ENCODE measurements at places on chromosomes 1 and 21.

DNA sequence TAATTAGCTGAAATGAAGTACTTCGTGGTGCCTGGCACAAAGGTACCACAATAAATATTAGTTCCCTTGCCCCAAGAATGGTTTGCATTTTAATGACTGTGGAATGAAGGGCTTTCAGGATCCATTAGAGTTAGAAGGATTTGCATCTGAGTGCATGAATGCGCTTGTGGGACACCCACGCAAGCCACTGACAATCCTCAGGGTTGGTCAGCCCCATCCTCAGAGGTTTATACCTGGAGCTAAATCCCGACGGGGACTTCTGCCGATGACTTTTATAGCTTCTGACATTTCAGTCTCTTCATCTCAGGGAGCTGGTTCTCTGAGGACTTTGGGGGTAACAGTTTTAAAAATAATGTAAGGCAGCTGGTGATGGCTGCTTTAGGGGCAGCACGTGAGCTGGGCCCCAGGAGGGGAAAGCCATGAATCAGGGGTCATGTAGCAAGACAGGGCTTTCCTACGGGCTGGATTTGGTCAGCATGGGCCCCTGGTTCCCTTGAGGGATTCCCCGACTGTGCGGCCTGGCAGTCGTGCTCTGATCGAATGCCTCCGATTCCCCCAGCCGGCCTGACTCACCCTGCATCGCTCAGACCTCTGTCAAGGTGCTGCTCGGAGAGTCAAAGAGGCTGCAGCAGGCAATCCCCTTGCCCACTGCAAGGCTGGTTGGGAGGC is 20.8 kb upstream of the IL10 start:
- DNase-seq = peak; percentile 48

- DNase-seq = peak; percentile 57
These were observed 3.1 kb downstream of the RNF207 start for GRCh38 chr1:6208723-6209660.

DNA sequence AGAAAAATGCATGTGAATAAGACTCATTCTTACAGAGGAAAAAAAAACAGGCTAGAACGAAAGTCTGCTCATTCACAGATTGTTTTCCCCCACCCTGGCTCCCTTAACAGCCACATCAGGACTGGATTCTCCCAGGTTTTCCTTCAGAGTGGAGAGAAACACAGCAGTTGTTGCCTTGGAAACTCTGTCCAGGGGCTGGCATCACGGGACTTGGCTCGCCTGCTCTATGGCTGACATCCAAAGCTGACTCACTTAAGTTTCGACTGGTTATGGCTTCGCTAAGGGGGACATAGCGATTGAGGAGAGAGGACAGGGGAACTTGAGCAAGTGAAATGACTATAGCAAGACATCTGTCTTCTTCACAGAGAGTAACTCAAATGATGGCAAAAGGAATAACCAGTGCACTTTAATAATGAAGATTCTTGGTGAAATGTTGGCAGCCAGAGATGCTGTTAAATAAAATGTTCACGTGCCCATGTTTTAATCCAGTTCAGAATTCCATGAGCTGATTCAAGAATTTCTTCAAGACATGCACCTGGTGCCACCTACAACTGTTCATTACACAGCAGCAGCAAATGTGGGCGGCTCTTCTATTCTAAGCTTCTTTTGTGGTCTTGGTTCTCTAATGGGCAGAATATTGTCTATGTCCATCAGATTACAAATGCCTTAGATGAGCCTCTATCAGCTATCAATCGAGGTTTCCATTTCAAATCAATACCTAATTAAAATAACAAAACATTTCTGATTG is 21.8 kb downstream of the MIS18A start:
- no peak for DNase-seq

DNA sequence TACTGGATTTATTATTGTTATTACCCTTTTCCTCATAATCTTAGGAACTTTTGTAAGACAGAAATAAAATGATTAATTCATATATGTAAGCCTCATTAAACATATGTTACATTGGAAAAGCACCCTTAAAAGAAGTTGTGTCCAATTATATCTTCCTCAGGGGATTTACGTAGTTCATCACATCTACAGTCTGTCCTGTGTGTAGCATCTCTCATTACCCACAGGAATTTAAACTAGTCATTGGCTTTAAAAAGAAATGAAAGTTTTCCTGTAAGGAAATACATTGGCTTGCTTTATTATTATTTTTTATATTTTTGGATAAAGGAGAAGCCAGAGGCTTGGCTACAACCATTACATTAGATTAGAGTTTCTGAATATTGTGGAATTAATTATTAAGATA is 56.1 kb downstream of the SWT1 start:
- no peak for DNase-seq

GRCh38 chr1:206518743-206519142 is 11.4 kb downstream of the RASSF5 start:
- DNase-seq = no peak

- DNase-seq = no peak
These were observed 8.2 kb downstream of the PAFAH2 start for GRCh38 chr1:25989440-25990234.

GRCh38 chr1:13597166-13597565 is 13.5 kb downstream of the PDPN start:
- DNase-seq = no peak

DNA sequence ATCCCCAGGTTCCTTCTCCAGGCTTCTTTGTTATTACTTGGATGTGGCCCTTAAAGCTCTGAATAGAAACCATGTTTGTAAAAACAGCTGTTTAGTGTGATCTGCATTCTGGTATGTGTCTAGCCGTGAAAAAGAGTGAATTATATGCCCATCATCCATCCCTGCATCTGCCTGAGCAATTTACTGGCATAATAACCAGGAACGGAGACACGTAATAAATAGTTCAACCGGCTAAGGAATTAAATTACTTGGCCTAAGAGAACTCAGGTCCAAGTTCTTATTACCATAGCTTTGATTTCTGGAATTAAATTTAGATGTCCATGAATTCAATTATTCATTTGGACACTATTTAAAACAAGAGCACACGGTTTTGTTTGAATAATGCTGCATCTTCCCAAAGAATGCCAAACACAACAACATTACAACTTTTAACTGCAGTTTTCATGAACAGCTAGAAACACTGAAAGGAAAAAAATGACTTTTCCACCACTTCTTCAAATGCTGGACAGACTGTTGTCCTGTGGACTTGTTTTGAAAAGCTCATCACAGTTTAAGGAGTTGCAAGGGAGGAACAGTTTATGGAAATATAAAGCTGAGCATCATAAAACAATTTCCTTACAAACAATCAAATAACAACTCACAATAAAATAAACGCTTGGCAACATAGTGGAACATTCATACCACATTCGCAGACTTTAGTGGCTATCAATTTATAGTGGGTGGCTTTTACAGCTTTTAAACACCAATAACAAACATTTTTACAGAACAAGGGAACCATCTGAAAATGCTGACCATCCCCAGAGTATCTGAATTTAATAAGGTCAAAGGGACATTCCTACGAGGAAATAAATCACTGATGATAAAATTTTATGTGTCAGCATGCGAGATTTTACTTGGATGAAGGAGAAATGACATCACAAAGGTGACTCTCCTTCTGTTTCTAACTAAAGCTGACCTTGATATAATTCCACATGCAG is 144.7 kb downstream of the APP start:
- no peak for DNase-seq

DNA sequence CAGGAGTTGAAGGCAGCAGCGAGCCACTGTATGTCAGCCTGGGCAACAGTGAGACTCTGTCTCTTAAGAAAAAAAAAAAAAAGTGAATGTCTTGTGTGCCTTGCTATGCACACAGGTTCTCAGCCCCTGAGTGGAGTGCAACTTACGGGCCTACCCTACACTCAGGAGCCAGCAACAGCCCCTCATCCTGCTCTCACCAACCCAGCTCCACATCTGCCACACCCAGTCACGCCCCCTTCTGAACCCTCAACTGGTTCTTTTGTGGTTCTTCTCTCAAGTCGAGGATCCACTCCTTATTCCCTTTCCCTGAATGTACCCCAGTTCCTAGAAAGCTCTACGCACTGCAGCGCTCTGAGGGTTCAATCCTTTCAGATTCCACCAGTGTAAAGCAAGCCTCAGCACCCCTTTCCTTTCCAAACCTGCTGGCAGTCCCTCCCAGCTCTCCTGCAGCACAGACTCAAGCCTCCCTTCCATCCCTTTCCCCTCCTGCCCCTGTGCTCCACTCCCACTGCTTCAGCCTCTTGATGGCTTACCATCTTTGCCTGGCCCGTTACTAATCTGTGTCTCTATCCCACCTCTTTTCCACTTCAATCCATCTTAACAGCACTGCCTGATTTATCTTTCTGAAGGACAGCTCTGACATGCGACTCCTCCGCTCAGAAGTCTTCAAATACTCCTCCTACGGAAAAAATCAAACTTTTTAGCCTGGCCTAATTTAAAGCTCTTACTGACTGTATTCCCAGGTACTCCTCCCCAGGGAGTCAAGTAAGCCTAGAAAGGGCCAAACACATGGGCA is 38.1 kb downstream of the GNB1 start:
- no peak for DNase-seq

DNA sequence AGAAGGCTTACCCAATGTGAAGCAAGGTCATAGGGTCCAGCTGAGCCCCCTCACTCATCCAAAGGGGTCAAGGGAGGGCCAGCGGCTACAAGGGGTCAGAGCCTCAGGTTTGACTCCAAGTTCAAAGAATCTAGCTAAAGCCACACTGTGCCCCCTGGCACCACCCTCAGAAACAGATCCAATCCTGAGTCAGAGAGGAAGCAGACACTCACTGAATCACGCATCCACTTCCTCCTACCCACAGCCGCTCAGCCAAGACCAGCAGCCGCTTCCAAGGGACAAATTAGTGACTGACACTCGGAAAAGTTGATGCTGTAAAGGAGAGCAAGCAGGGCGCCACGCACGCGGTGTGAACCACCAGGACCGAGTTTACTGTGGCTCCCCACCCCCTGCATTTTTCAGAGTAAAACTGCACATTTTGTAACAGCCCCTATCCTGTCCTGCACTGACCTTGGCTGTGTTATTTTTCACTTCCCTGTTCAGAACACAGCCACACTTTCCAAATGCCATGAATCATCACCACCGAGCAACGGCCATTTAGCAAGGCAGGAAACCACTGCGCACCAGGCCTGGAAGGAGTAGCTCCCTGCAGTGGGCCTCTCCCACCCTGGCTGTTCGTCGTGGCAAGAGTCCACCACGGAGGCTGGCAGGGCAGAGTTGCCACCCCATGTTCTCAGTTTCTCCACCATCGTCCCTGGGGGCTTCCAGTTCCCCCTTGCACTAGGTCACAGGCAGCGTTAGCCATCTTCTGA is 147.8 kb downstream of the TOMM20 start:
- DNase-seq = peak; percentile 89

DNA sequence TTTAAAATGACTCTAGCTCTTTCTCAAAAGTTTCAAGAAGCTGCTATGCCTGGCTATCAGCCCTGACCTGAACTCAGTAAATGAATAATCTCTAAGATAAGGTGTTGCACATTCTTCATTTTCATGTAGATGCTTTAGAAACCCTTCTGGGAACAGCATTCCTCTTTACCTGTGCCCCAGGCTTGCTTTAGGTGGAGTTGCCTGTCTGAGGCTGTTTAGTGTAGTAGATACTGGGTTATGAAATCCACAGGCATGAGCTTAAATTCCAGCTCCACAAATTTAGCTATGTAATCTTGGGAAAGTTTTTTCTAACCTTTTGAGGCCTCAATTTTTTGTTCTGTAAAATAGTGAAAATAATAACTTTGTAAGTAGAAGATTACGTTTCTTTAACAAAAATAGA is 41.6 kb downstream of the ATP6V1G3 start:
- DNase-seq = no peak

GRCh38 chr1:37146071-37146470 is 111.8 kb upstream of the GRIK3 start:
- no peak for DNase-seq

GRCh38 chr1:15128520-15129313 is 24.8 kb upstream of the TMEM51 start:
- DNase-seq = peak; percentile 77

All from stimulated activated CD4-positive, alpha-beta T cell treated with anti-CD3 and anti-CD28 coated beads, Interleukin-15, amount 100 ng/mL, for 24 hours (primary cell).